Heart left ventricle (tissue), 16 donors: ENCODE measurements at places on chromosomes 12 and 14. TPM values are rescaled to one million over a fixed set of nuclear protein-coding genes. Genes with fewer than 3 reads are reported as not detected.

The ZC2HC1C gene
- 7.6 TPM for total RNA-seq

The DDX11 gene
- total RNA-seq: 3.8 TPM

The CLEC14A gene
- total RNA-seq: 40.2 TPM

The RDH5 gene
- total RNA-seq: 16.2 TPM

The KRT71 gene
- not detected for total RNA-seq

The TPPP2 gene
- total RNA-seq: 1.2 TPM

The THAP2 gene
- 8.6 TPM for total RNA-seq

The LAG3 gene
- not detected for total RNA-seq

The CYP27B1 gene
- total RNA-seq: 0.19 TPM

The TAS2R43 gene
- not detected for total RNA-seq

The SLC16A7 gene
- total RNA-seq: 204 TPM

The SSTR1 gene
- 0.12 TPM for total RNA-seq

The ATP5MC2 gene
- 753 TPM for total RNA-seq

The ASCL1 gene
- total RNA-seq: not detected

The PTPN6 gene
- 3.5 TPM for total RNA-seq

The TAS2R42 gene
- total RNA-seq: not detected

DNA sequence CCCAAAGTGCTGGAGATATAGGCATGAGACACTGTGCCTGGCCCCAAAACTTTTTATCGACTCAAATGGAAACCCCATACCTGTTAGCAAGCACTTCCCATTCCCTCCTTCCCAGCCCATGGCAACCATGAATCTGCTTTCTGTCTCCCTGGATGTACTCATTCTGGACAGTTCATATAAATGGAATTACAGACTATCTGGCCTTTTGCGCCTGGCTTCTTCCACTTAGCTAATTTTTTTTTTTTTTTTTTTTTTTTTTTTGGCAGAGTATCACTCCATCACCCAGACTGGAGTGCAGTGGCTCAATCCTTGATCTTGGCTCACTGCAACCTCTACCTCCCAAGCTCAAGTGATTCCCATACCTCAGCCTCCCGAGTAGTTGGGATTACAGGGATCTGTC lies 134.5 kb upstream of the MED13L start:
- DNase-seq: no peak

- DNase-seq: no peak
Observed at GRCh38 chr12:4323396-4323795, 2.4 kb downstream of the TIGAR start.

GRCh38 chr12:62106547-62107185 lies 153.5 kb upstream of the USP15 start:
- no peak for DNase-seq

DNA sequence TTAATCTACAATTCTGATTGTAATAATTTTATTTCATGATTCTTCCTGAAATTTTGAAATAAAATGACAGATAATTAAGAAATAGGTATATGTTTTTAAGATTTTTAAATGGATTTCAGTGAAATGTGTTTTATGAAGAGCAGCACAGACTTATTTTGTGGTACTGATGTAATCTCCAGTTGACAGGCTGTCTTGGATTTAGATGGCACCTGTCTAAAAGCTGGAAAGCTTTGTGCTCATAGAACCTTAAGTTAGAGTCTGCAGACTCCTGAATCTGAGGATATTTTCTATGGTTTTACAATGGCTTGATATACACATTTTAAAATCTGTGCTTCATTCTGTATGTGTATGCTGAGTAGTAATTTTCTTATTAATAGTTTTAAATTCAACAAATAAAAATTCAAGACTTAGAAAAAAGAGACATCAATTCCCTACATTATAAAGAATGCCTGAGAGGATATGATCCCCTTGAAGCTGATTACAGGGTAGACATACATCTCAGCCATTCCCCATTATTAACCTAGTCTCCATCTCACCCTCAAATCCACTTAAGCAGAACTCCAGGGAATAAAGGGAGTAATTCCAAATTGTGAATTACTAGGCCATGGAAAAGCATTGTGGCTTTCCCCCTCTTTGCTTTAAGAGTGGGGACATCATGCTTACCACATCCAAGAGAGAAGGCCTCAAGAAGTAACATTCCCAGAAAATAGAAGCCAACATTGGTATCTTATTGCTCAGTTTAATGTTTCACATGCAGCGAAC lies 33.7 kb upstream of the ACSS3 start:
- no peak for DNase-seq

GRCh38 chr12:82970614-82971013 lies 283.9 kb downstream of the TMTC2 start:
- no peak for DNase-seq

GRCh38 chr12:32566663-32567295 lies 112.3 kb upstream of the DNM1L start:
- no peak for DNase-seq

GRCh38 chr12:8914716-8915526 lies 612 bp downstream of the PHC1 start:
- peak; percentile 39 for DNase-seq

DNA sequence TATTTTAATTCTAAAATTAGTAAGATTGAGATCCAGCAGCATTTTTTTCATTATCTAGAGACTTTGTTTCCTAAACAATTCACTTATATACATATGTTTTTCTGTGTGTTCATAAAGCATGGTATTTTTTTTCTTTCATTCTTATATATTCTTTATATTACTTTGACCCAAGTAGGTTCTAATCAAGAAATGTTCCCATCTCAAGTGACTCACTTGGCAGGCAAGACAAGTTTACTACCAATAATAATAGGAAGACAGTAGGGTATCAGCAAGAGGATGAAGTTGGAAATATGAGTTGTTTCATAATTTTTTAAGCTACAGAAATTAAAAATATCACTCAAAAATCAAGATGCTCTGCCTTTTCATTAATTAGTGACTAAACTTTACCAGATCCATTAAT lies 613.4 kb upstream of the ATP2B1 start:
- no peak for DNase-seq

DNA sequence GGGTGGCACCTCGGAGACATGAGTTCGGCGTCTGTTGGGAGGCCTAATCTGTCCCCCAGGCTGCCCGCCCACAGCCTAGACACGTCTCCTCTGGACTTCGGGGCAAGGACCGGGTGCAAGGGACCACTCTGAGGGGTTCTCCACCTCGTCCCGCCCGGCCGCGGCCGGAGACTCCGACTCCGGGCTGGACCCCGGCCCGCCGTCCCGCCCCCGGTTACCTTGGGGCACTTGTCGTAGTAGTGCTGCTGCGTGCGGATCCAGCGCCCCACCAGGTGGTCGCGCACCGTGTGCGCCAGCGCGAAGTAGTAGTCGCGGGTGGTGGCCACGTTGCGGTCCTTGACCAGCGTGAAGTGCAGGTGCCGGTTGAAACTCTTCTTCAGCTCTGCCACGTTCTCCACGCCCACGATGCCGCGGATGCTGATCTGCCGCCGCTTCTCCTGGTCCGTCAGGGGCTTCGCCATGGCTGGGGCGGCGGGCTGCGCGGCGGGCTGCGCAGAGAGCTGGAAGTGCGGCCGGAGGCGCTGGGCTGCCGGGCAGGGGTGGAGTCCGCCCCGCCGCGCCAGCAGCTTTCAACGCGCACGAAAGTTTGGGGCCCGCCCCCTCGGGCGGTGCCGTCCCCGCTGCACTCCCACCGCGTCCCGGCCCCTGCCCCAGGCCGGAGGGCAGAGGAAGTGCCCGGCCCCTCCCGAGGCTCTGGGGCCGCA lies at the start of gene PYGL:
PYGL (minus strand) TSS at position 541 of the 704 bp plus-strand sequence; CDS start at position 461, 80 bp downstream.
- peak; percentile 84 for DNase-seq

DNA sequence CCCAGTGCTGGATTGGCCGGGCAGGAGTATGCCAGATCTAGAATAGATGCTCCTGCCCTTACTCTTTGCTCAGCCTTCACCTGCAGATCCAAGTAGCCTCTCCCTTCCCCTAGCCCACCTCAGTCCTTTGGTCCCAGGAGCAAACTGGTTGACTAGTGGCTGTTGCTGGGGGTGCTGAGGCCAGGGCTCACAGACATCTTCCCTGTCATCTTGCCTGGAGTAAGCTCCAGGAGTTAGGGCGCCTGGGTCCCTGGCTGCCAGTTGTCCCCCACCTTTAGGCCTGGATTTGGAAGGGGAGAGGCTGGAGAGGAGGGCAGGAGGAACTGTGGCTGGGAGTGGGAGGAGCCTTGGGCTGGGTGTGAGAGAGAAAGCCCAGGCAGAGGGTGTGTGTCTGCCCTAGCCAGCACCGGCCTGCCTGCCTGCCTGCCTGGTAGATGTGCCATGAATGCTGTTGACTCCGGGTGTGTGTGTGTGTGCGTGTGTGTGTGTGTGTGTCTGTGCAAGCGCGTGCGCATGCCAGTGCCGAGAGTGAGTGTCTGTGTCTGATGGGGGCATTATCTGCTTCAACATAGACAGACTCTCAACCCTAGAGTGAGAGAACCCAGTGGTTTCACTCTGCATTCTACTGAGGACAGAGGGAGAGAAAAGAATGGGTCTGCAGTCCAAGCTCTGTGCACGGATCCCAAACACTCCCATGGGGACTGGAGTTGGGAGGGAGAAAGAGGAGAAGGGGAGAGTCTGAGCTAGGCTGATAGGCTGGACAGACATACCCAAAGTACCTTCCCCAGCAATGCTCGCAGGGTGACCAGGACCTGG lies 845 bp upstream of the RARG start:
- DNase-seq: peak; percentile 69

GRCh38 chr14:59081720-59082119 lies 106.7 kb upstream of the DAAM1 start:
- DNase-seq: no peak

GRCh38 chr12:4769073-4769472 lies 48.9 kb downstream of the GALNT8 start:
- DNase-seq: no peak

DNA sequence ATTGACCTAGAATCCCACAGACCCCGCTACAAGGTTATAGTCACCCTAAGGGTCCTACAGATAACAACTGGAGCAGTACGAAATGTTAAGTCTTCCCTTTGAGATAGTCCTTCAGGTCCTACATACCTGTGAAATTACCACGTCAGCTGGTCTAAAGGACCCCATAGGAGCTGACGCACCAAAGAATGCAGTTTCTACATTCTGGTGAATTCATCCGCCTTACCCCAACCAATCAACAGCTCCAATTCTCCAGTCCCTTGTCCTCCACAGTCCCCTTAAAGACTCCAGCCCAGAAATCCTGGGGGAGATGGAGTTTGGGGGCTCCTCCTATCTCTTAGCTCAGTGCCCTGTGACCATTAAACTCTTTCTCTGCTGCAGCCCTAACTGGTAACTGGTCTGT lies 36.2 kb upstream of the PRMT8 start:
- no peak for DNase-seq

DNA sequence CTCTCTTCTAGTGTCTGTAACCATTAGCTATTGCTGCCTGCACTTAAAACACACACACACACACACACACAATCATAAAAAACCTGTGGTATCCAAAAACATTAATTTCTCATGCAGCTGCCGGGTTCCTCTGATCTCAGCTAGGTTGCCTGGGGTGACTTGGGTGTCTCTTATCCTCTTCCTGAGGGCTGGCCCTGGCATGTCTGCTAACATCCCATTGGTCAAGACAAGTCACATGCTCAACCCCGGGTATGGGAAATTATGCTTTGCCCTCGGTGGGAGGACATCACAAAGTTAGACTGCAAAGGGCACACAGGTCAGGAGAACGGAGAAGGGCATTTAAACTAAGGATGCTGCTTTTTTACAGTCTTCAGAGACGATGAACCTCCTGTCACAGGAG lies 55.7 kb downstream of the TRPV4 start:
- DNase-seq: no peak

DNA sequence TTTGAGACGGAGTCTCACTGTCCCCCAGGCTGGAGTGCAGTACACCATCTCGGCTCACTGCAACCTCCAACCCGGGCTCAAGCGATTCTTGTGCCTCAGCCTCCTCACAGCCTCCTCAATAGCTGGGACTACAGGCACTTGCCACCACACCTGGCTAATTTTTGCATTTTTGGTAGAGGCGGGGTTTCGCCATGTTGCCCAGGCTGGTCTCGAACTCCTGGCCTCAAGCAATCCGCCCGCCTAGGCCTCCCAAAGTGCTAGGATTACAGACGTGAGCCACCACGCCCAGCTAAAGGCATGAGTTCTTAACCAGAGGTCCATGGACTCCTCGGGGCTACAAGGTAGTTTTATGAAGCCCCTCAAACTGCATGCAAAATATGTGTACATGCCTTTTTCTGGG lies 2.1 kb downstream of the SARNP start:
- no peak for DNase-seq

DNA sequence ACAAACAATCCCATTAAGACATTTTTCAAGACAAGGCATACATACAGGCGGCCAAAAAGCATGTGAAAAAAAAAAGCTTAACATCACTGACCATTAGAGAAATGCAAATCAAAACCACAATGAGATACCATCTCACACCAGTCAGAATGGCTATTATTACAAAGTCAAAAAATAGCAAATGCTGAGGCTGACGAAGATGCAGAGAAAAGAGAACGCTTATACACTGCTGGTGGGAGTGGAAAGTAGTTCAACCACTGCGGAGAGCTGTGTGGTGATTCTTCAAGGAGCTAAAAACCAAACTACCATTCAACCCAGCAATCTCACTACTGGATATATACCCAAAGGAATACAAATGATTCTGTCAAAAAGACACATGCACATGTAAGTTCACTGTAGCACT lies 216.7 kb downstream of the FOXG1 start:
- DNase-seq: no peak

- no peak for DNase-seq
Observed at GRCh38 chr12:116166306-116166705, 111.2 kb downstream of the MED13L start.

DNA sequence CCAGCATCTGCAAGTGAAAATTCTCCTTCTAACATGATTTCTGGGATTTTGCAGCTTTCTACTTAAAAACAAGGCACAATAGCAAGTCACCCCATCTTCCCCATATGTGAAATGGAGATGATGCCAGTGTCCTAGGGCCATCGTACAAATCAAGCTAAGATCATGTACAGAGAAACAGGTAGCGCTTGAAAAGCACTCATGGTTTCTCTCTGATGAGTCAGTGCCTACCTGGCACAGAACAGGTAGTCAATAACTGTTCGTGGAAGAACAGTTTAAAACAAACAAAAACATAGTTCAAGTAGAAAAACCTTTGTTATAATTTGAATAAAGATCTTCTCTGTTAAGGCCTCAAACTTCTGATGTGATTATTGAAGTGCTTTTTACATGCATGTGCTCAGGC lies 46.9 kb downstream of the RAD52 start:
- DNase-seq: no peak

DNA sequence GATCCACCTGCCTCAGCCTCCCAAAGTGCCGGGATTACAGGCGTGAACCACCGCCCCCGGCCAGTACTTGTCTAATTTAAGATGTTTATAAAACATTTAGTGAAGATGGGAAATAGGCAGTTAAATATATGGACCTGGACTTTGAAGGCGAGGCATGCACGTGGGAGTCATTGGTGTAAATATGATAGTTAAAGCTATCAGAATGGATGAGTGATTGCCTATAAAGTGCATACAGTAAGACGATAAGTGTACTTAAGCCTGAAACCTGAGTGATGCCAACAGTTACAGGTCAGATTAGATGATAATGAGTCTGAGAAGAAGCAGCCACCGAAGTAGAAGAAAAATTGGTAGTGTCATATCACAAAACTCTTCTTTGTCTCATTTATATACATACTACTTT lies 11.5 kb downstream of the RAD51B start:
- no peak for DNase-seq

DNA sequence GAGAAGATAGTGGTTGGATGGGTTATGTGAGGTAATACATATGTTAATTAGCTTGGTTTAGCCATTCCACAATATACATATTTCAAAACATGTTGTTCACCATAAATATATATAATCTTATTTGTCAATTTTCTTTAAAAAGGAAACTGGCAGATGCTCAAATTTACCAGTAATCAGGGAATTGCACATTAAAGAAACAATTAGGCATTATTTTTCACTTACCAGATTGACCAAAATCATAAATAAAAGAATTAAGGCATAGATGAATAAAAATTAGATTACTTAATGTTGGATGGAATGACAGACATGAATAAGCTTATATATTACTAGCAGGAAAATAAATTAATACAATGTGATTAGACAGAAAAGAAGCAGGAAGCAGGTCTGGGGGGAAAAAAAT lies 147.2 kb downstream of the PLEKHA5 start:
- DNase-seq: no peak
